Gastrocnemius medialis (tissue), 4 donors: ENCODE measurements at places on chromosomes 2 and 18.

GRCh38 chr2:168518555-168519066 lies 62.5 kb downstream of the CERS6 start:
- DNase-seq, result no peak

GRCh38 chr2:218003981-218004419 lies 1.2 kb upstream of the TNS1 start:
- peak; percentile 83 for DNase-seq

DNA sequence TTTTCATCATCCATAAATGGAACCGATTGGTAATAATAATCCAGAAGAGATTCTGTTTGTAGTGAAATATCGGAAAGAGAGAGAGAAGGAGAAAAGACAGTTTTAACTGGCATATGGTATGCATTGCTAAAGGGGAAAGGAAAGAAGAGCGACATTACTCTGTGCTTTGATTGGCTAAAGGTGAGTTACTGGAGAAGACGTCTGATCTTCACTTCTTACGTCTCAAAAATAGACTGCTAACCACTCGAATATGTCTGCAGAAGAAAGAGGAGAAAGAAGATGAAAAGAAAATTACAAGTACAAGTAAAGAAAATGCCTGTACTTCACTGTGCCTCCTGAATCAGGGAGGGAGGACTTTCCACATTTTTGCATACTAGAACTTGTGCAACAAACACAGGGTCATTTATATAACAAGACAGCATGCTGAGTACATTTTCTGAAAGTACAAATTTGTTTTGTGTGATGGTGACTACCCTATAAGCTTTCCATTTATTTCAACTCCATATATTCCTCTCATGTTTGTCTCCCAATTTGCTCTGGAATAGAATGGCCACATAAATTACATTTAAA lies 787.2 kb downstream of the RNF144A start:
- DNase-seq, result no peak

- no peak for DNase-seq
Measured at GRCh38 chr2:207403141-207403540, 126.6 kb upstream of the CREB1 start.

DNA sequence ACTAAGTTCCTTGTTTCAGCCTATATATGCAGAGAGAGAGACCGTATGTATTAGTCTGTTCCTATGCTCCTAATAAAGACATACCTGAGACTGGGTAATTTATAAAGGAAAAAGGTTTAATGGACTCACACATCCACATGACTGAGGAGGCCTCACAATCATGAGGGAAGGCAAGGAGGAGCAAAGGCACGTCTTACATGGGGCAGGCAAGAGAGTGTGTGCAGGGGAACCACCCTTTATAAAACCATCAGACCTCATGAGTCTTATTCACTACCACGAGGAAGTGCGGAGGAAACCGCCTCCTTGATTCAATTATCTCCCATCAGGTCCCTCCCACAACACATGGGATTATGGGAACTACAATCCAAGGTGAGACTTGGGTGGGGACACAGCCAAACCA lies 73.8 kb downstream of the TMEM18 start:
- DNase-seq, result no peak

DNA sequence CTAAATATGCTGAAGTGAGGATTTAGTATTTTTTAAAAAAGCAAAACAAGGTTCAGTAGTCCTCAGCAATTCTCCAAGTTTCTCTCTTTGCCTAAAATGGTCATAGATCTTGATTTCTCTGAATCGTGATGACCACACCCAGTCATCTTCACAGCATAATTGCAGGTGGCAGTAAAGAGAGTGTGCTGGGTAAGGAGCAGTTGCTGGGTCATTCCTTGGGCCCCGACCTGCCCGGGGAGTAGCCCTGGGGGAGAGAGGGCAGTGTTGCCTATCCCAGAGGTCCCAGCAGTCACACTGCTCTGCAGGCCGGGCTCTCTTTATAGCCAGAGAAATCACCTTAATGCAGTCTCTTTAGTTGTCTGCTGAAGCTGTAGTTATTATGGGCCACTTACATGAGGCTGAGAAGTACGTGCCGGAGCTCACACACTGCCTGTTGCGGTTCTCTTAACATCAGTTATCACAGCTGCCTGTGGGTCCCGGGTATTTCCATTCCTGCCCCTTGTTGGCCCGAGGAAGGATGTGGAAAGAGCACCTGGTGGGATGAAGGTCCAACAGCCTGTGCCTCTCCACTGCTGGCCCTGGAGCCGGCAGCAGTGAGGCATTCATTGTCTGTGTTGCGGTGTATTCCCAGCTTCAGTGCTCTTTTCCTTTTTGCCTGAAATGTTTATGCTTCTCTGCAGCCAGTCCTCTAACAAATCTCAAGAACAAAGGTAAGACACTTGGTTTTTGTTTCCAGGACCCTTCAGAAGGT lies 230.1 kb downstream of the ALPK2 start:
- no peak for DNase-seq

- DNase-seq, result no peak
Measured at GRCh38 chr2:191265311-191266170, 20.3 kb downstream of the MYO1B start.

GRCh38 chr2:152354909-152355308 lies 19.9 kb downstream of the FMNL2 start:
- no peak for DNase-seq

DNA sequence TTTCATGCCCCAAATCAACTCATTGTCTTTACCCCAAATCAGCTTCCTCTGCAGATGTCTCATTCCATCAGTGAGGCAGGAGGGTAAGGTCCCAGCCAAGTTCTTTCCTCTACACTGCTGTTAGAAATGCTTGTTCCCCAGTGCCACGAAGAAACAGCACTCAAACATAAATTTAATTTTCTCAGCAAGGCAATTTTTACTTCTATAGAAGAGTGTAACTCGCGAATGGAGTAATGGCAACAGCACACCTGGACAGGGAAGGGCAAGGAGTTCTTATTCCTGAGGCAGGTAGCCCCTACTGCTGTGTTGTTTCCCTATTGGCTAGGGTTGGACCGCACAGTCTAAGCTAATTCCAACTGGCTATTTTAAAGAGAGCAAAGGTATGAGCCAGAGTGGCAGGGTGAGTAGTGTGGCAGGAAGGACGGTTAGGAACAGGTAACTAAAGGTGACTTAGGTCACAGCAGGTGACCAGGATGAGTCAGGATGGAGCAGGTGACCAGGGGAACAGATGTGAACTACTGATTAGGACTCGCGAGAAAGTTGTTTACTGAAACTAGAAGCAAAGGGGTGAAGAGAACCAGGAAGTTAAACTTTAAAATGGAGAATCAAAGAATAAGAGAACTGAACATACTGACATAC lies 12.0 kb upstream of the CEP68 start:
- DNase-seq, result no peak

DNA sequence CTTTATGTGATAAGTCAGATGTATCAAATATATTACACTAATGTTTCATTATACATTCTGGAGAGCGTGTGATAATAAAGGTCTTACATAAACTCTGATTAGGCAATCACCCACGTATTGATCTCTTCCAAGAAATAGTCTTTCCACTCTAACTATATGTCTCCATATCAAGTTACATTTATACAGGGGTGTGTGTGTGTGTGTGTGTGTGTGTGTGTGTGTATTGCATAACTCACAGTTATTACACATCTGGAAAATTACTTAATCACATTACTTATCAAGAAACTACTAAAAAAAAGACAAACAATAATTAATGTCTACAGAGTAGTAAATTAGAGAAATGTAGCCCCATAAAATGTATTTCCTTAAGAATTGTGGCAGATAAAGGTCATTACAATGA lies 339.8 kb downstream of the CDH19 start:
- no peak for DNase-seq

DNA sequence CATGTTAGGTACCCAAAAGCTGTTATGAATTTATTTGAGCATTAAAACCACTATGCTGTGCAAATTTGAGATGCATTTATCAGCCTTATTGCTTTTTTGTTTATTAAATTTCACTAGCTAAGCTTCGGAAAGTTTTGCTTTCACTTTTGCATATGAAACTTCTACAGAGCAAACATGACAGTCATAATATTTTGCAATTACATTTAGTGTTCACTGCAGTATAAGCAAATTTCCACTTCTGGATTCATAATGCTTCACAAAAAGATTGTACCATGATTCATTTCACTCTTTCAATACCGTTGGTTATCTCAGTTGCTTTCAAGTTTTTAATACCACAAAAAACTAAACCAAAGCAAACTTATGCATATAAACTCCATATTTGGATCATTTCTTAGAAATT lies 228.7 kb upstream of the SLC8A1 start:
- no peak for DNase-seq

GRCh38 chr2:8640498-8640897 lies 41.4 kb upstream of the ID2 start:
- no peak for DNase-seq

DNA sequence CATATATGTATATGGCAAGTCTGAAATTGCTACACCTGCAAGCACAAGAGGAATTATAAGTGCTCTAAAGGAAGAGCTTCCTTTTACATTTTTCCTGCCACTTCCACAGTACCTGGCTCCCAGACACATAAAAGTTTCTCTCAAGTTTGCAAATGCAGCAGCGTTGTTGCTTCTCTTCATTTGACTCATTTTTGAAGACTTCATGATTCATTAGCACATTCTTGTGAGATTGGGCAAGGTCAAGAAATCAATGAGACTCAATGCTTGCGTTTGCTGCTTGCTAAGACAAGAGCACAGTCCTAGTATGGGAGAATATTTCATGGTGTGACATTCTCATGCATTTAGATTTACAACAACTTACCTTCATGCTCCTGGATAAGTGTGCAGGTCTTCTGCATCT lies 42.6 kb upstream of the PDCL3 start:
- no peak for DNase-seq

GRCh38 chr2:62884514-62884913 lies 166.1 kb upstream of the OTX1 start:
- no peak for DNase-seq

- DNase-seq, result no peak
Measured at GRCh38 chr2:103773884-103774283, 1012.1 kb downstream of the TMEM182 start.

DNA sequence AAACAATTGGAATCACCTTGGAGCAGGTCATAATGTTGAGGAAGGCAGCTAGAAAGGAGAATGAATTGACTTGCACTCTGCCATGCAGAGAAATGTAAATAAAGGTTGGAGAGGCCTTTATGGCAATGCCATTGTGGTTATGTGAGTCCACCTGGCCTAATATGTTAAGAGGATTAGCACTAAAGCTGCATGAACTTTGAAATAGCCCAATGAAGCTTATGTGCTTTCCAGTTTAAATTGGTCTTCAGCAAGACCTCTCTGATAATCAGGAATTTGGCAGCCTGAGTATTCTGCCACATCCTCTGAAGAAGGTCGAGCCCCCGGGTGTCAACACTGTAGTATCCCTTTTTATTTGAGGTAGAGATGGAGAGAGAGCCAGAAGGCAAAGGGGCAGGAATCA lies 464.9 kb downstream of the CDH2 start:
- no peak for DNase-seq

GRCh38 chr2:36960005-36960675 lies 6.2 kb downstream of the STRN start:
- no peak for DNase-seq

DNA sequence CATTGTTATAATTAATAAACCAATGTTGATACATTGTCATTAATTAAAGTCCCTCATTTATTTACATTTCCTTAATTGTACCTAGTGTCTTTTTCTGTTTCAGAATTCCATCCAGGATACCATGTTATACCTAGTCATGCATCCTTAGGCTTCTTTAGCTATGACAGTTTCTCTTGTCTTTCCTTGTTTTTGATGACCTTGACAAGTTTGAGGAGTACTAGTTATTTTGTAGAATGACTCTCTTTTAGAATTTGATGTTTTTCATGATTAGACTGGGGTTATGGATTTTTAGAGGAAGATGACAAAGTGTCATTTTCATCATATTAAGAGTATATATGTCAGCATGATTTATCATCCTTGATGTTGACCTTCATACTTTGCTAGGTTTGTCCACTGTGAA lies 16.4 kb downstream of the GIGYF2 start:
- no peak for DNase-seq

- DNase-seq, result no peak
Measured at GRCh38 chr2:72915907-72916742, 1.2 kb upstream of the EMX1 start.

DNA sequence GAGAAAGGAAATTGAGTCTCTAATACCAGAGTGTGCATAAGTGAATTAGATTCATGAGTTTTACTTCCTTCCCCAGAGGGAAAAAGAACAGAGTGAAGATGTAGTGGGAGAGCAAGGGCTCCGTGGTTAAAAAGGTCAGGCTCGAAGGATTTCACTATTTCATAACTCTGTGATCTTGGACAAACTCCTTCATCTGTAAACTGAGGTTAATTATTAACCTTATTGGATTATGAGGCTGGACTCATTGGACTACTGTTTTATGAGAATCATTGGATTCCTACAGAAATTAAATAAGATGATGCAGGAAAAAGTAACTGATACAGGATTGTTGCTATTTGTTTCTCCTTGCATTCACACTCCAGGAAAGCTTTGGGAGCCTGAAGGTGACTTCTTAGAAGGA lies 45.0 kb downstream of the SRD5A2 start:
- DNase-seq, result no peak

DNA sequence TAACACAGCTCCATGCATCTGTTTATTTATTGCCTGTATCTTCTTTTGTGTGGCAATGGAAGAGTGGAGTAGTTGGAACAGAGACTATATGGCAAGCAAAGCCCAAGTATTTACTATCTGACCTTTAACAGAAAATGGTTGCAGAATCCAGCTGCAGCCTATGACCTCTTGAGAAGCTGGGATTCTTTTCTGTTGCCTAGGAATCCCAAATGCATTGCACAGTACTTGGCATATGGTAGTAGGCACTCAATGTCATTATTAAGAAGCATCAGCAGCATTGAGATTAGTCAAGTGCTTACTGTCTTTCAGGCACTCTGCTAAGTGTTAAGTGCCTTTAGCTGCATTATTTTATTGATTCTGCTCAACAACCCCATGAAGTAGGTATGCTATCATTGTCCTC lies 331.6 kb downstream of the CCDC85A start:
- no peak for DNase-seq

GRCh38 chr2:184326066-184326465 lies 272.3 kb upstream of the ZNF804A start:
- no peak for DNase-seq

GRCh38 chr18:22998344-22998743 lies 65.2 kb downstream of the RBBP8 start:
- no peak for DNase-seq

GRCh38 chr2:60717691-60718090 lies 38.4 kb upstream of the PAPOLG start:
- DNase-seq, result peak; percentile 18

DNA sequence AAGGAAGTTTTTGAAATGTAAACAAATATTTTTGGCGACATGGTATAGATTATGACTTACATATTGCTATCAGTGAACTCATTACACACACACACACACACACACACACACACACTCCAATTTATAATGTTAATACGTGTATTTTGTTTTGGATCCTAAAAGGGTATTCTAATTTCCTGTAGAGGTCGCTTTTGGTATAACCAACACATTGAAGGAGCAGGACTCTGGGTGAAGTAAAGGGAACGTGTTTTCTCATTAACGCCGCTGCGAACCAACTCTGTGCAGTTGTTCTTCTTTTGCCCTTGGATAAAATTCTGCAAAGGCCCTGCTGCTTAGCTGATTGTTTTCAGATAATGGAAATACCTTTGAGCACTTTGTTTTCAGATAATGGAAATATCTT lies 190.4 kb downstream of the PMAIP1 start:
- DNase-seq, result no peak
